ENCODE measurements at places on chromosomes 1 and 21.

GRCh38 chr1:119582801-119583200 lies 65.3 kb downstream of the ZNF697 start:
- peak; percentile 28 for DNase-seq

DNA sequence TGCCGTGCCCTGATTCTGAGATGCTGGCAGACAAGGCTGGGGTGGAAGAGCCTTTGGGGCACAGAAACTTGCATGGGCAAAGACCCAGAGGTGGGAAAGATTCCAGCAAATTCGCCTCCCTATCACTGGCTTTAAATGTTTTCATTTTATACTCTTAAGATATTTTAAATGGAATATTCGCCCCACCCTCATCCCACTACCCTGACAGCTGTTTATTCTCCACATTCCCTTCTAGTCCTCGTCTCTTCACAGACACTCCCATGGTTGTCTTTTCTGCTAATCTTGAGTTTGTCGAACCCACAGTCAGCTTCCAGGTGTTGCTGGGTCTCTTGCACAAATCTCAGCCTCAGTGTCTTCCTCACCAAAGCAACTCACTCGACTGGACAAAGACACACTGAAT lies 245.0 kb downstream of the KAZN start:
- DNase-seq, result no peak

DNA sequence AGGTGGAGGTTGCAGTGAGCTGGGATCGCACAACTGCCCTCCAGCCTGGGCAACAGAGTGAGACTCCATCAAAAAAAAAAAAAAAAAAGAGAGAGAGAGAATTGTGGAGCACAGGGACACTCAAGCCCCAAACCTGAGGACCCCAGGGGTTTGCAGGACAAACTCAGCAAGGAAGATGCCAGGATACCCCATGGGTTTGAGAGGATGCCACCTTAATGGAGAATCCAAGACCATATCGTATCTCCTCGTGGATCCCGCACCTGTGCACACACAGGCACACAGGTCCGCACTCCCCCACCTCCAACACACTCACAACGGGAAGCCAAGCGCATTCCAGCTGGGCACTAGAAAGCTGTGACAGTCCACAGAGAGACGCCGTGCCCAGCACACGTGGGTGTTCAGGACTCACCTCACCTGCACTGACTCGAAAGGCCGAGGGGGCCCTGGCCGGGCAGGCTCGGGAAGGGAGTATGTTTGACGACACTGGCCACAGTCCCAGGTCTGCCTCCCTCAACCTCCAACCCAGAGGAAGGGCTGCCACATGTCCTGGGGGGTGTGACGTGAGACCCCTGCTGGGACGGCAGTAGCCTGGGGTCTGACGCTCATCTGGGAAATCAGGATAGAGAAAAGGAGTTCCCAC lies 11.1 kb downstream of the CHD5 start:
- DNase-seq, result no peak

DNA sequence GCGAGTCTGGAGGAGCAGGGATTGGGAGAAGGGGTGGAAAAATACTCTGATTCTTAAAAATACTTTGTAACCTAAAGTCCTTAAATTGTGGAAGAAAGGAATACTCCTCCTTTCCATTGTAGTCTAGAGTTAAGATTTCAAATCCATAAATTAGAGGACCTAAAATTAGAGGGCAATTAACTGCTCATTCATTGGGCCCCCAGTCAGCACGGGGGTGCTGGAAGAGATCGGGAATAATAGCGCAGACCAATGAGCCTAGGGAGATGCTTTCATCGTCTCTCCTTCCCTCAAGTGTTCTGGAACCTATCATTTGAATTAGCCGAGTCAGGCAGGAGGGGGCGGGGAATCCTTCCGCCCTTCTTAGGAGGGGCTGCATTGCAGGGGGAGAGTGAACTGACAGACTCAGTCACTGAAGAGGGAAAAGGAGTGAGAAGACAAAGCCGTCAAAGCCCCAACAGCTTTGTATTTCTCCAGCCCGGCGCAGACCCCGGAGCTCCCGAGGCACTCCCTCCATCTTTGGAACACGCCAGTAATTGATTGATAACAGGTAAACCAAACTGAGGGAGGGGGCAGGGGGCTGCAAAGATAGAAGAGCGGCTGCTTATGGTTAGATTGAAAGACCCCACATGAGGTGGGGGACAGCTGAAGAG lies at the start of gene MLLT11:
MLLT11 (plus strand) TSS at position 391 of the 650 bp plus-strand sequence. CDS start 6,828 bp downstream, outside the sequence.
- DNase-seq, result peak; percentile 84

DNA sequence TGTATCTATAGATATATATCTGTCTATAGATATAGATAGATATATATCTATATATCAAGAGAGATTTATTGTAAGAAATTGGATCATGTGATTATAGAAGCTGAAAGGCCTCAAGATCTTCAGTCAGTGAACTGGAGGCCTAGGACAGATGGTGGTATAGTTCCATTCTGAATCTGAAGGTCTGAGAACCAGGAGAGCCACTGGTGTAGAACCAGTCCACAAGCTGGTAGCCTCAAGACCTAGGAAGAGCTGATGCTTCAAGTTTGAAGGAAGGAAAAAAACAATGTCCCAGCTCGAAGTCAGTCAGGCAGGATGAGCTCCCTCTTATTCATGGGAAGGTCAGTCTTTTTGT lies 213.2 kb upstream of the JUN start:
- no peak for DNase-seq

DNA sequence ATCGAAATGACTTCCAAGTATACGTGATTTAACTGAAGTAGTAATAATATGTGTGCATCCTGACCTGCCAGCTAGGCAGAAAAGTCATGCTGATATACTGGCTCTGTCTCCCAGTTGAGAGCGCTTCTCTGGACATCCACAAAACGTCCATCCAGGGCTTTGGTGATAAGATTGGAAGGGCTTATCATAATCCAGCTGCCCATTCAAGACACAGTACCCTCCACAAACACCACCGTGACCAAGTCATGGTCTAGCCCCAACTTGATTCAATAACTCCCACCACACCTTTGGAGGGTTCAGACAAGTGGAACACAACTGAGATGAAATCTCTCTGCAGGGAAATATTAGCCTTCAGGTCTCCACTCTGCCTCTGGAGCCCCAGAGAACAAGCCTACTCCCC lies 76.2 kb downstream of the CD46 start:
- no peak for DNase-seq

DNA sequence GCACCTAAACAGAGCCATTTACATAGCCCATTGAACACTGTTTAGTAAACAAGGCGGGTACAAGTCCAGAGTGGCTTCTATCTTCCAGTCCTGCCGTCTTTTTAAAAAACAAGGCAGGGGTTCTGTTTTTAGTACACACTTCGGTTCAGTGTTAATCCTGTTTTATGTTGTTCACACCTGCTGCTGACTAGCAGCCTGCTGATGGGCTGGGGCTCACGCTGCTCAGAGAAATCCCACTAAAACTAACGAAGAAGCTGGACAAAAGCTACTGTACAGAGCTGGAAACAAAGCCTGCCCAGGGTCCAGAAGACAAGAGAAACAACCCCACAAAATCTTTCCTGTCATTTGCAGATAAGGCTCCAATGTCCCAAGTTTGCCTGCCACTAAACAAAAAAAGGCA lies 13.2 kb downstream of the ESRRG start:
- peak; percentile 18 for DNase-seq

DNA sequence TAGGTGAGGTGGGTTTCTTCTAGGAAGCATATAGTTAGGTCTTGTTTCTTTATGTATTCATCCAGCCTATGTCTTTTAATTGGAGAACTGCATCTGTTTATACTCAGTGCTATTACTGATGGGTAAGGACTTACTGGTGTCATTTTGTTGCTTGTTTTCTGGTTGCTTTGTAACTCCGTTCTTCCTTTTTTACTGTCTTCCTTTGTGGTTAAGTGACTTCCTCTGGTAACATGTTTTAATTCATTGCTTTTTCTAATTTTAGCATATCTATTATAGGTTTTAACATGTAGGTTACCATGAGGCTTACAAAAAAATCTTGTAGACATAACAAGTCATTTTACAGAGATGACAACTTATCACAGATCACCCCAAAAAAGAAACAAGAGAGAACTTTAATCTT lies 160.8 kb downstream of the VAV3 start:
- no peak for DNase-seq

DNA sequence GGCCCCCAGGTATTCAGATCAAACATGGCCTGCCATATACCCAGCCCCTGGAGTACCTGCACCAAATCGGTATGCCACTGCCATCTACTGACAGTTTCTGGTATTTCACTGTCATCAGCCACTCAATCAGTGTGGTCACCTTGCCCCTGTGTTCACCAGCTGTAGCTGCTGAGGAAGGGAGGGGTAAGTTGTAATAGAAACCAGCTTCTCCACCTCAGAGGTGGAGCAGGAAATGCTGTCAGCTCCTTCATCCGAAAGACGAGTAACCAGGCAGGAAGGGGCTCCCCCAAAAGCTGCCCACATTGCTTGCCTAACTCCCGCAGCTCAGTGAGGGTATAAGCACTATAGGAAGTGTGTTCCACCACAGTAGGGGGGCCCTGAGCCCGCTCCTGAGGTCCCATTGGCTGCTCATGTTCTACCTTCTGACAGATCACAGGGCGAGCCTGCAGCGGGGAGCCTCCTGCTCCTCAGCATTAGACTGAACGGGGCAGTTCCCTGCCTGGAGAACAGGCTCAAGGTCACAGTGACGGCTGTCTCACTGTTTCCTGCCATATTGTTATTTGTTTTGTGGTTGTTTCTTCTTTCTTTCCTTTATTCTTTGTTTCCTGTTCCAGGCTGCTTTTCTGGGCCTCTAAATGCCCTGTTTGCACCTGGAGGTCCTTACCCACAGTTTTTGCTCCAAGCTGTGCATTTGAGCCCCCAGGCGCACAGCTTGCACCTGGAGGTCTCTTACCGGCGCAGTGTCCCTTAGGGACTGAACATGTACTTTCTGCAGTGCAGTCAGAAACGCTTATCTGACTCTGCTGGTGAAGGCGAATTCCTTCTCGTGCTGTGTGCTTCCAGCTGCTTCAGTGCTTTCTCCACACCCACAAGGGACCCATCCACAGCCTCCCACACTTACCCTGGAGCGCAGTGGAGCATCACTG lies 1638.3 kb downstream of the MRPL39 start:
- DNase-seq, result peak; percentile 89

DNA sequence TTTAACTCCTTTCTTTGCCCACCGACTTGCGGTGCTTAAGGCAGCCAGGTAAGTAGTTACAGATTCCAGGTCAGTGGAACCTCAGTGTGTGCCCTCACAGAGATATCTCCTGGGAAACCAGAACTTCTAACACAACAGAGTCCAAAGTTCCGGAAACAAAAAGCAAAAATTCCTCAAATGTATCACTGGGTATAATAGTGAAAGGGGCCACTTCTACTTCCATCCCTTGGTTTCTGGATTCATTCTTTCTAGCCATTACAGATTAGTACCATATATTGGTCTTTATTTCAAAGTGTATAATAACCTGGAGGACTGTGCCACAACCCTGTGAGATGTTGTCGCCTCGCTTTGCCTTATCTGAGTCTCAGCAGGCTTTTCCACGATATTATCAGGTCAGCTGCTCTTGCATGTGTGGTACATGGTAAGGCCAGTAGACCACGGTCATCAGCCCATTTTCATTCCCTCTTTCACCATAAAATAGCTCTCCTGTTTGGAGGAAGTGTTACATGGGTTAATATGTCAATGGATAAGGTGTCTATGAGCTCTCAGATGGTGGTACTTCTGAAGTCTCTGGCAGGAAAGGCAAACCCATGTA lies 14.9 kb upstream of the VASH2 start:
- DNase-seq, result no peak

GRCh38 chr1:184567009-184567408 lies 180.2 kb downstream of the C1orf21 start:
- DNase-seq, result no peak

DNA sequence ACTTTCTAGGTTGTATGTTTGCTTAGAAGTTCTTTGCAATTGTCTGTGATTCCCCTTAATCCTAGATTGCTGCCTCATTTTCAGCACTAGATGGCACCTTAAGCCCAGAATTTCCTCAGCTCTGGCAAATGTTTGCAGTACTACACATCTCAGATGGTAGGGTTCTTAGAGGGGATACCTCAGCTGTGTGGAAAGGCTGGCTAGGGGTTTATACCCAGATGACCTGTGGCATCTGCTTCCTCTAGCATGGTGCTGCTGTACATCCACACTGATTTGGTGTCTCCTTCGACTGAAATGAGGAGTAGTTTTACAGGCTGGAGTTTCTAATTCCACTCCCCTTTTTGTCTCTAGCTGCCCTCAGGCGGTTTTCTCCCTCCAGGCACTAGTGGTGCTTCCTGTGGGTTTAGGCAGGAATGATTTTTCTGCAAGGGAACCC lies 23.5 kb downstream of the ASB17 start:
- DNase-seq, result no peak

DNA sequence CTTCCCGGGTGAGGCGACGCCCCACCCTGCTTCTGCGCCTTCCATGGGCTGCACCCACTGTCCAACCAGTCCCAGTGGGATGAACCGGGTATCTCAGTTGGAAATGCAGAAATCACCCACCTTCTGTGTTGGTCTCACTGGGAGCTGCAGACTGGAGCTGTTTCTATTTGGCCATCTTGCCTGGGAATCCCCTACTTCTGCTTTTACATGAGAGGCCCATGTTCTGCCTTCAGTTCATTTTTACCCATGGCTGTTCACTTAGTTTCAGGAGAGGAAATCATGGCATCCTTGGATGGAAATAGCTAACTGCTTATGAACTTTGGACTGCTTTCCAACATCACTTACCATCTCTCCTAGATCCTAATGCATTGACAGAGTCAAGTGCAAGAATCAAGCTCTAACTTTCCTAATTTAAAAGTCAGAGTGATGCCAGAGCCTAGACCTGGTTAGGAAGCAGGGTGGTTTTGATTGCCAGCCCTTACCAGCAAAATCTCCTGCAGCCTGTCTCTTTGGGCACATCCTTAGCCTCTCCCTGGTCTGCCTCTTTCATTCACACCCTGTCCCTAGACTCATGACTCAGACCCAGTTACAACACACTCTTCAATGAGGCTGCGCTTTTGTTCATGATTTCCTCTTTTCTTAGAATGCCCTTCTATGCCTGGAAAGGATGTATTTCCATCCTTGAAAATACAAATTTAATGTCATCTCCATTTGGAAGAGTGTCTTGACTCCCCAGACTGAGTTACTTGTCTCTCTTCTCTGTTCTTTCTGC lies 137.2 kb downstream of the KCTD3 start:
- DNase-seq, result no peak

DNA sequence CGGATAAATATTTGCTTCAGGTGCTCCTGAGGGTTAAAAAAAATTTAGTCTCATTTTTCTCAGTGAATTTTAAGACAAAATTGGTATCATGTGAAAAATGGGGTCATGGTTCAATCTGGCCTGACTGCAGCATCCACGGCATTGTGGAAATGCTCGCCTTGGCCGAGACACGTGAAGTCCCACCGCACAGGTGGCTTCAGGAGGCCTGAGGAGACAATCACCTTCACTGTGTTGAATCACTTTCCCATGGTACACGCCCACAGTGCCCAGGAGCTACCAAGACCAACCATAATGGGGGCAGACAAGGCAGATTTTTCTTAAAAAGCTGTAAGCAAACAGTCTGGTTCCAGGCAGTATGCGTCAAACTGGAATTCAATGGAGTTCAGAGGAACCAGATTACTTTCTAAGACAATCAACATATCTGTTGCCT lies 11.0 kb upstream of the CPLANE2 start:
- no peak for DNase-seq

Data from SHP77 treated with DMSO at 0.1 percent for 48 hours (cell line).